ENCODE measurements at places on chromosomes 5 and 9. TPM values are rescaled to one million over a fixed set of nuclear protein-coding genes. Genes with fewer than 3 reads are reported as not detected.

Gene SLC36A2
- total RNA-seq, result 22.9 TPM

GRCh38 chr9:96555567-96556386, 63.9 kb downstream of the CDC14B start:
- H3K27ac ChIP-seq, result peak overlapping the region; percentile 34
- no peak overlapping the region for H3K4me3 ChIP-seq
- H3K4me1 ChIP-seq, result peaks cover 21% of the 10 kb centered on the region
- H3K27me3 ChIP-seq, result no peaks in the 10 kb centered on the region
- no peak for DNase-seq

Gene ENTR1
- 78.6 TPM for total RNA-seq

DNA sequence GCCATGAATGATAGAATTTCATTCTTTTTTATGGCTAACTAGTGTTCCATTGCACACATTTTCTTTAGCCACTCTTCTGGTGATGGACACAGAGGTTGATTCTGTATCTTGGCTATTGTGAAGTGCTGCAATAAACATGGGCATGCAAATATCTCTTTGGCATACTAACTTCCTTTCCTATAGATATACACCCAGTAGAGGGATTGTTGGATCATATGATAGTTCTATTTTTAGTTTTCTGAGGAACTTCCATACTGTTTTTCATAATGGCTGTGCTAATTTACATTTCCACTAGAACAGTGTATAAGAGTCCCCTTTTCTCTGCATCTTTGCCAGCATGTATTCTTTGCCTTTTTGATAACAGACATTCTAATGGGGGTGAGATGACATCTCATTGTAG, 50.4 kb upstream of the CDK5RAP2 start:
- H3K27ac ChIP-seq, result peak overlapping the region; percentile 19
- no peak for DNase-seq
- H3K36me3 ChIP-seq, result no peaks in the 10 kb centered on the region
- H3K4me1 ChIP-seq, result peaks cover 56% of the 10 kb centered on the region

GRCh38 chr9:92444841-92445240, 20.6 kb upstream of the OMD start:
- no peaks in the 10 kb centered on the region for H3K4me1 ChIP-seq
- H3K4me3 ChIP-seq, result no peak overlapping the region
- no peaks in the 10 kb centered on the region for H3K27me3 ChIP-seq
- H3K27ac ChIP-seq, result no peak overlapping the region
- DNase-seq, result no peak
- H3K36me3 ChIP-seq, result no peaks in the 10 kb centered on the region

- no peaks in the 10 kb centered on the region for H3K27me3 ChIP-seq
- H3K4me3 ChIP-seq, result no peak overlapping the region
- no peak overlapping the region for H3K27ac ChIP-seq
- no peak for DNase-seq
These were observed 5.3 kb downstream of the TMOD1 start for GRCh38 chr9:97506787-97507186.

Gene SRD5A1
- total RNA-seq, result 11.5 TPM

GRCh38 chr5:111068213-111068612, 3.3 kb upstream of the TSLP start:
- DNase-seq, result no peak
- H3K36me3 ChIP-seq, result no peaks in the 10 kb centered on the region
- H3K4me1 ChIP-seq, result peaks cover 5% of the 10 kb centered on the region
- no peaks in the 10 kb centered on the region for H3K27me3 ChIP-seq
- no peak overlapping the region for H3K27ac ChIP-seq

Gene MATR3
- 231 TPM for total RNA-seq

GRCh38 chr5:16143361-16144049, 36.1 kb downstream of the MARCHF11 start:
- H3K36me3 ChIP-seq, result no peaks in the 10 kb centered on the region
- no peak overlapping the region for H3K4me3 ChIP-seq
- H3K4me1 ChIP-seq, result no peaks in the 10 kb centered on the region
- no peaks in the 10 kb centered on the region for H3K27me3 ChIP-seq

All from tibial nerve (tissue), 4 donors.